RWPE1 (cell line): ENCODE measurements at places on chromosomes 12 and 14.
A peak's percentile ranks its signal among the peaks of the same experiment; 100 is the strongest.

DNA sequence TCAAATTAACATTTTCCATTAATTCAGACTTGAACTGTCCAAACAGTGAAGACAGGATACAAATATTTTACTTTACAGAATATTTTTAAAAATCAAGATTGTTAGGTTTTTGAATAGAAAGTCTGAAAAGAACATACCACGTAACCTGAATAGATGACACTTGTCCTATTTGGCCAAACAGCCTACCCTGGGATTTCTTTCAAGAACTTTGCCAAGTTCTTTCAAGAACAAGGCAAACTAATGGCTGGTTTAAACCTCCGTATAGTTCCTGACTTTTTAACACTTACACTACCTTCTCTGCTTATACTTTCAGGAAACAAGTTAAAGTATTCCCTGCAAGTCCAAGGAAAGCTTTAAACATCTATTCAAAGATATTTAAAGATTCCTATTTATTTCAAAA, 35.0 kb downstream of the MAP4K5 start:
- no peak for DNase-seq

GRCh38 chr12:4216187-4216927, 57.2 kb upstream of the CCND2 start:
- peak; percentile 15 for DNase-seq

DNA sequence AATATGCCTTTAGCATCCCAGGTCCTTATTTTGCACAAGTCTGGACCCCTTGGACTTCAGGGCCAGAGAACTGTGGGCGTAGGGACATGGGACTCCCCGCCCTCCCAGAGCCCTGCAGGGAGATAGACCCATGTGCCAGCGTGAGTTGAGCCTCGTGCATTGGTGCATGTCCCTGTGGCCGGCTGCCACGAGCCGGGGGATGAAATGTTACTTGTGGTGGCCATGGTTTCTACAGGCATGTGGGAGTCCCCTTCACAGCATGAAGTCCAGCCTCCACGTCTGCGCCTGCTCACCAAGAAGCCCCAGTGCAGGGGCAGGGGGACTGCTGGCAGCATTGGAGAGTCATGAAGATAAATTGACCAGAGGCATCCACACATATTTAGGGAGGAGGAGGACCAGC, 470.0 kb downstream of the BCL11B start:
- no peak for DNase-seq

DNA sequence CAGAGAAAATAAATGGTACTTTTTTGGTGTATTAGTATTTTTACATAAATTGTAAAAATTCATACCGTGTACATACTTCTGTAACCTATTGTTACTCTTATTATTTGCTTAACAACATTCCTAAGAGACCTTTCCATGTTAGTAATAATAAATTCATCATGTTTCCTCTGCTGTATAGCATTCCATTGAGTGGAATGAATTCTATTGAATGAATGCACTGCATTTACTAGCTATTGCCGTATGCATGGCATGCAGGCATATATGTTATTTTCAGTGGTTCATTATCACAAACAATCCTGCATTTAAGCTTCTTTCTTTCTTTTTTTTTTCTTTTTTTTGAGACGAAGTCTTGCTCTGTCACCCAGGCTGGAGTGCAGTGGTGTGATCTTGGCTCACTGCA, 137.6 kb upstream of the TBX3 start:
- DNase-seq: no peak

DNA sequence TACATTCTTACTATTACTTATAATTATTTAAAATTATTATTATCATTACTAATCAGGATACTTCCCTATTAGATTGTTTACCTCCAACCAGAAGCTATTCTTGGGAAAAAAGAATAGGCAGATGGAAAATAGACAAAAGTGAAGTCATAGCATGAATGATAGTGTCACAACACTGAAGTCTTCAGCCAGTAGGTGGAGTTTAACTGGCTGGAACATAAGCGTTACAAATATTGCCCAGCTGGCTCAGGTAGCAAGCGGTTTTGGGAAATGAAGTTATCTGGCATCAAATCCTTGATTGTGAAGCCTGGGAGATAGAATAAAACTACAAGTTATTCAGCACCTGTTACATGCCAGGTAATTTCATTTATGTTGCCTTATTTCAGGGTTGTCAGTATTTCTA, 762.9 kb downstream of the C12orf50 start:
- DNase-seq: no peak

- no peak for DNase-seq
Measured at GRCh38 chr14:88804035-88804434, 11.3 kb upstream of the EML5 start.

DNA sequence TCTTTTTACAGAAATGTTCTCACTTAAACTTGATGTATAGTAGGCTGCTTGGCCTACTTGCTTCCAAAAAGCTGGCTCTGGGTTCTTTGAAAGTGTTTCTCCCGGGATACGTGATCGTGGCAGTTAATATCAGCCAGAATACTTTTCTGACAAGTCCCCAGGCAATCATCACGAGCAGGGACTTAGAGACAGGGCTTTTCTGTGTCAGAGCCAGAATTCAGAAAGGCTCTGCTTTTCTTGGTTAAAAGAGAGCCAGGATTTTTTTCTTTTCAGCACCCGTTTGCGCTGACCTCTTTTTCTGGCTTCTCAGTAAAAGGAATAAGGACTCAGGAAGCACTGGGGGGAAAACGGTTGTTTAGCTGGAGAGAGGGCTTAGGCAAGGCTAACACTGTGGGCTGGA, 57.8 kb upstream of the ARHGAP5 start:
- no peak for DNase-seq

- DNase-seq: no peak
Measured at GRCh38 chr14:24840204-24840893, 206.4 kb upstream of the GZMB start.

- no peak for DNase-seq
Measured at GRCh38 chr12:63410197-63410596, 258.1 kb downstream of the DPY19L2 start.

- no peak for DNase-seq
Measured at GRCh38 chr14:22423958-22424357, 165.1 kb downstream of the DAD1 start.

DNA sequence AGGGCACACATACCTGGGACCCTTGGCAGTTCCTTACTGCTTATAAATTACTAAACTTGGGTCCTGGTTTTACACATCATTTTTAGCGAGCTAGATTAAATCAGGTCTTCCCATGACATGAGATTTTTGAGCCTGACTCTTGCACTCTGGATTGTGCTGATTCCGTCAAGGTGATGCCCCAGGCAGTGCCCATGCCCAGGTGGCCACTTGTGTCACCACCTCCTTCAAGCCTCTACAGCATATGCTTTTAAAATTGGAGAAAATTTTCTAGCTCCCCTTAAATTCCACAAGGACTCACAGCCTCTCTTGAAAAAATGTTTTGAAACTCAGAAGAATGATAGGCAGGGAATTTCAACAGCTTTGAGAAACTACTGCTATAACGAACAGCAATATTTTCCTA, 9.6 kb downstream of the PTPN21 start:
- no peak for DNase-seq

- no peak for DNase-seq
Measured at GRCh38 chr14:99261912-99262787, 9.8 kb downstream of the BCL11B start.

GRCh38 chr14:66717561-66718140, 209.7 kb downstream of the GPHN start:
- no peak for DNase-seq

GRCh38 chr12:123389560-123390351, 5.8 kb downstream of the KMT5A start:
- DNase-seq: peak; percentile 55

DNA sequence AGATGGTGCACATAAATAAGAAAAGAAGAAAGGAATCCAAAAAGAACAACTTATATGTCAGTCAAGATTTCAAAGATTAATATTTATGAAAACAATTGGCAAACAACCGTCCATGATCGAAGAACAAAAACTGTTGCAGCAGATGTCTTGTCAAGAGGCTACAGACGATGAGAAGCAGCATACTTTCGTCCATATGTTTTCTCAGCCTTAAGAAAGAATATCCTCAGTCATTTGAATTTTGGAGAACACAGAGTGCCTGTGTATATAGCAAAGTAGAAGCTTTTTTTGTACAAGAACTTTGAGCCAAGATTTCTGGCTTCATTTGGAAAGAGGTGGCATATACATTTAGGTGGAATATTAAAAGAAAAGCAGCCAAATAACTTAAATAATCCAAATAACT, 297.2 kb downstream of the ITPR2 start:
- no peak for DNase-seq

DNA sequence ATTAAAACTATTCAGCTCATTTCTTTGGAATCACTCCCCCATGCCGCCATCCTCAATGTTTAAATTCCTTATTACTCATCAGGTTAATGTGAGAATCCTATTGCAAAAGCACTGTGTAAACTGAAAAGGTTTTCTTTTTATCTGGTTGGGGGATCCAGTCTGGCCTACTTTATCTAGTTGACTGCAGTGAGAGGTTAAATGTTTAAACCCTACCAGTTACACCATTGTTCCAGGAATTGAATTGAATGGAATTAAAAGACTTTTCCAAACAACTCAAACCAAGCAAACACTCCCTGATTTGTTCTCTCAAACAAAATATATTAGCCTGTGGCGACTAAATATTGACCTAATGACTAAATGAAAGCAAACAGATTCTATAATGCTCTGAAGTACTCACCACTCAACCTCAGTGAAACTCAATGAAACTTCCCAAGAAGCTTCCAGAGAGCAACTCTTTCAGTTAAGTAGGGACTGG, 100.5 kb downstream of the VEZT start:
- DNase-seq: peak; percentile 64

DNA sequence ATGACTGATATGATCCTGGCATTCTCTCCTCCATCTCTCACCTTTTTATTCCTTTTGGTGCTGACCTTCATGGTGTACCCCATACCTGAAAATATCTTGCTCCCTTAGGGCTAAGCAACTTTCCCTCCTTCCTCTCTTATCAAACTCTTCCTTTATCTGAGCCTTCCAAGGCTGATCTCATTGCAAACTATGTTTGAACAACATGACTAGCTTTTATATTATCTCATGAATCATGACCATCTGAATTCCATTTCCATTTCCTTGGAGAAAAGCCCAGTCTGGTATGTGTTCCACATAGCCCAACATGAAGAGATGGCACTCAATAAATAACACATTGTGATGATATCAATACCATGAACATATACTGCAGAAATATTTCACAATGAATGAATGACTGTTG, 111.6 kb downstream of the TSPAN8 start:
- DNase-seq: peak; percentile 1

DNA sequence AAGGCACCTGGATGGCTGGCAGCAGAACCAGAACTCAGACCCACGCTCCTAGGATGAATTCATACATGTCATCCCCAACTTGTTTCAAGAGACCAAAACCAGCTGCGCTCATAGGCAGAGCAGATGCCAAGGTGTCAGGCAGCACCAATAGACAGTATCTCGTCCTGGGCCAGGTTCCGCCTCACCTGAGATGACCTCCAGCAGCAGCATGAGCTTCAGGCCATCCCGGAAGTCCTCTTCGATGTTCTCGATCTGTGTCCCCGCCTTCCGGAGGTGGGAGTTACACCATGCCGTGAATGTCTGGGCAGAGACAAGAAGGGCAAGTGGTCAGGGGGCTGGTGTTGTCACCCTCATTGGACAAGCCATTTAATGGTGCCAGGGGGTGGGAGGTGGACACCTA, 53.7 kb downstream of the ACTN1 start:
- DNase-seq: no peak

DNA sequence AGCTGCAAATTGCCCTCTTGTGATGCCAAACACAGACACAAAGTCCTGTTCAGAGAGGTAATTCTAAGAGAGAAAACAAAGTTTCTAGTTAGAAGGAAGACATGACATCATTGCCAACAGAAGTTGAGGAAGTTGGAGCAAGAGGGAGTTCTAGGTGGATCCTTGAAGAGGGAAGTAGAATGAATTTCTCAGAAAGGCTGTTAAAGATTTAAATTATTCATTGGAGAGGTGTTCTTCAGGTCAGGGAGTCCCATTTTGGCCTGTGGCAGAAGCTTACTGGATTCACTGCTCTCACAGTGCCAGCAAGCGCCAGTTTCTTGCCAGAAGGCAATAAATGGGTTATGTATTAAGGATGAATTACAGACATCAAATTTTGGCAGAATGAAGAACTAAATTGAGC, 15.3 kb downstream of the TSFM start:
- no peak for DNase-seq

GRCh38 chr12:49891476-49891875, 12.2 kb downstream of the FAIM2 start:
- DNase-seq: no peak

DNA sequence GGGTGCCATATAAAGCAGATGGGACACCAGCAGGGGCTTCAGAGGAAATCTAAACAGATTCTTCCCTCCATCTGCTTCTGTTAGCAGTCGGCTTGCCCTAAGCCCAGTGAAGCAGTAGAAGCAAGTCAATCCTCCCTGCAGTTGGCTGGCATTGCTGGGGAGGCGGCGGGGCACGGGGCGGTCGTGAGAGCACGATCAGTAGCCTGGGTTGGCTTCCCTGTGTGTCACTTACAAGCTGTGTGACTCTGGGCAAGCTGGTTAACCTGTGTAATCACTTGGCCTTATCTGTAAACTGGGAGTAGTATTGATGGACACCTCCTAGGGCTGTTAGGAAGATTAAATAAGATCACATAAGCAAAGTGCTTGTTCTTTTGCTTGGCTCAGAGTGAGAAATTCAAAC, 19.4 kb downstream of the MYRFL start:
- DNase-seq: no peak

GRCh38 chr14:21455592-21455911, 371 bp downstream of the CHD8 start:
- DNase-seq: no peak

GRCh38 chr12:122903693-122904034, 7.7 kb upstream of the VPS37B start:
- no peak for DNase-seq

GRCh38 chr14:94089479-94089878, 8.4 kb downstream of the IFI27L1 start:
- no peak for DNase-seq

GRCh38 chr14:101175731-101176534, 272.4 kb upstream of the RTL1 start:
- no peak for DNase-seq

DNA sequence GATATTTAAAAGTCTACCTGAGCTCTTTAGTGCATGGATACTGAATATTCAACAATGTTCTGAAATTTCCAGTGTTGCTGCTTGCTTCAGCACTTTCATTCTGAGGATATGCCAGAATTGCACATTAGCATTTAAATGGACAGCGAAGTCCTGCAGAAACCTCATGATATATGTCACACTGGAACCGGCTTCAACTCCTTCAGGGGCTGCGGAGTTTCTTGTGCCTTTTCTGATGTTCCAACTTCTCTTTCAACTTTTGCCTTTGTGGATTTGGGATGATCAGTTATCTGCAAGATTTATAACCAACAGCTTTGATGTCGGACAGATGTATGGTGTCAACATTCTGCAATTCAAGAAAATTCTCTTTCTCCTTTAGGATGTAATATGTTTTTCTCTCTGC, 142.5 kb upstream of the LMNTD1 start:
- DNase-seq: no peak

GRCh38 chr12:101108130-101108529, 101.9 kb downstream of the SLC5A8 start:
- DNase-seq: no peak

GRCh38 chr14:57038689-57039088, 228.4 kb upstream of the OTX2 start:
- no peak for DNase-seq
